Stimulated activated CD4-positive, alpha-beta T cell treated with anti-CD3 and anti-CD28 coated beads, Interleukin-4, amount 100 ng/mL, for 4 hours (primary cell): ENCODE measurements at places on chromosomes 16 and 17.

GRCh38 chr16:14061732-14062259, 9.3 kb upstream of the MRTFB start:
- DNase-seq: no peak

DNA sequence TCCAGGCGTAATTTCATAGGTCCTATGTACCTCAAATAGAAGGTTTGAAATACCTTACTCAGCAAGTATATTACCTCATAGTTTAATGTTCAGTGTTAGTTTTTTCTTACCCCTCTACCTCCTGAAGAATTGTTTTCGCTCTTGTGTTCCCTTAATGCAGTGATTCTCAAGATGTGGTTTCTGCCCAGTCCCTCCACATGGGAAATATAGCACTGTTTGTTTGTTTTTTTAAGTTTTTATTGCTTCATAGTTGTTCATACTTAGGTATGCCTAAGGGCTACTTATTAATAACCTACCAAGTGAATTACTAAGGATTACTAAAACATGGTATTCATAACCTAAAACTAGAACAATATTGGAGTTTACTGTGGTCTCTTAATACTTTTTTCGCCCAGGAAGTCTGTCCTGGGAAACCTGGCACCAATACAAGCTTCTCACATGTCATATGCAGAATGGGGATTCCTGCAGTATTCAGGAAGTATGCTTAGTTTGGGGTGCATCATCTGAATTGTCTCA, 5.0 kb downstream of the RSPRY1 start:
- DNase-seq: no peak

GRCh38 chr16:2085669-2086068, 37.9 kb downstream of the TSC2 start:
- DNase-seq: no peak

- DNase-seq: no peak
These were observed 10.2 kb downstream of the CNTNAP1 start for GRCh38 chr17:42692489-42692888.

DNA sequence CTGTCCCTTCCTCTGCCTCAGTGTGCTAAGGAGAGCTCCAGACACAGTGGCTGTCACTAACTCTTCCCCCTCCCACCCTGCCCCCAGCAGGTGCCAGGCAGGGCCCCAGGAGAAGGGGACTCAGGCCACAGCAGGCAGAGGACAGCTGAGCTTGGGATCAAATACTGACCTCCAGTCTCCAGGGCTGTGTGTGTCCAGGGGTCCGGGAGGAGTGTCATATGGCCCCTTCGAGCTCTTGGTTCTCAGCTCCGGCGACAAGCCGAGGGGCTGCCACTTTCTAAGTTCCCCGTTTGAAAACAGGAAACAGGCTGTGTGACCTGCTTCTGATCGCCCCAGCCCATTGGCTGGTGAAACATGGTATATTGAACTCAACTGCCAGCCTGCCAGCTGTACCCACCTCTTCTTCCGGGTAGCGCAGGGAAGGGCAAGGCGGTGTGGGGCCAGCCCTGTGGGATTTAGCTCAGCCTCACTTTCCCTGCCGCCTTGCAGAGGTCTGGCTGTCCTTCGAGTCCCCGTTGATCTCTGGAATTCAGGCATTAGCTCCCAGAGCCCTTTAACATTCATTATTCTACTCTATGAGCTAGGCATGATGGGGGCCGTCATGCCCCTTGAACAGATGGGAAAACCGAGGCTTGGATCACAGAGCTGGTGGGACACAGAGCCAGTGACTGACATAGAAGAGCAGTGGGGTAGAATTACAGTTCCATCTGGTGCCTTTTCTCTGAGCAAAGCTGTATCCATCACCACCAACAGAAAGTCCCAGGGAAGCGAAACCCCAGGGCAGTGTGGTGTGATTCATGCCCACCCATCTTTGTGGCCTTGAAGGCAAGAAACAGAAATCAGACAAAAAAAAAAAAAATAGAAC, at the start of gene SNX20:
SNX20 (minus strand) TSS at position 292 of the 865 bp plus-strand sequence. CDS start 3,786 bp downstream, outside the sequence.
- DNase-seq: peak; percentile 47

GRCh38 chr16:19130385-19130784, 16.6 kb downstream of the ITPRIPL2 start:
- DNase-seq: no peak

GRCh38 chr16:78399384-78399783, 299.9 kb downstream of the WWOX start:
- DNase-seq: no peak
